ENCODE measurements at places on chromosomes 4 and X. TPM values are rescaled to one million over a fixed set of nuclear protein-coding genes. Genes with fewer than 3 reads are reported as not detected.

Gene STAP1
- total RNA-seq: not detected

Gene PRSS12
- total RNA-seq: 27.1 TPM

Gene RIBC1
- 1.6 TPM for total RNA-seq

Gene USP27X
- 2.9 TPM for total RNA-seq

Gene ELOVL6
- 23.0 TPM for total RNA-seq

Gene ANXA10
- total RNA-seq: 7.0 TPM
